Cardiac septum (tissue), 1 donor: ENCODE measurements at places on chromosomes 16 and 17. TPM values are rescaled to one million over a fixed set of nuclear protein-coding genes. Genes with fewer than 3 reads are reported as not detected.

The DHRS7C gene
- total RNA-seq, result 0.89 TPM

The GP1BA gene
- not detected for total RNA-seq

The PRRT2 gene
- total RNA-seq, result 2.1 TPM

The SCIMP gene
- 0.62 TPM for total RNA-seq

The SEPTIN1 gene
- total RNA-seq, result 2.2 TPM

The SHISA6 gene
- 0.35 TPM for total RNA-seq

The ACSM2A gene
- not detected for total RNA-seq

The CDH8 gene
- 0.38 TPM for total RNA-seq

The DLX4 gene
- total RNA-seq, result 0.16 TPM

The CX3CL1 gene
- 8.7 TPM for total RNA-seq

The ZNF750 gene
- not detected for total RNA-seq

The CDK3 gene
- total RNA-seq, result 2.7 TPM

The PRKCB gene
- 2.3 TPM for total RNA-seq

The RTN4RL1 gene
- total RNA-seq, result 0.32 TPM

The UNC13D gene
- 7.9 TPM for total RNA-seq

The MT1A gene
- total RNA-seq, result 1.5 TPM

The TNFRSF17 gene
- total RNA-seq, result not detected

The ADGRG1 gene
- total RNA-seq, result 15.9 TPM

The ZFHX3 gene
- total RNA-seq, result 15.7 TPM

The GUCY2D gene
- total RNA-seq, result not detected

The PYY gene
- not detected for total RNA-seq

The MYH8 gene
- total RNA-seq, result 0.05 TPM

The ACADVL gene
- 966 TPM for total RNA-seq

The NDRG4 gene
- total RNA-seq, result 607 TPM

The TRPV3 gene
- total RNA-seq, result 1.0 TPM

The HIGD1B gene
- total RNA-seq, result 10.3 TPM

The RASL10B gene
- 22.0 TPM for total RNA-seq

The RHBDL3 gene
- 1.0 TPM for total RNA-seq

The KCNG4 gene
- not detected for total RNA-seq

The KRTAP2-2 gene
- not detected for total RNA-seq

The ANKS4B gene
- total RNA-seq, result not detected
